ENCODE measurements at places on chromosomes 1 and 21. TPM values are rescaled to one million over a fixed set of nuclear protein-coding genes. Genes with fewer than 3 reads are reported as not detected.

DCST2 gene
- total RNA-seq = 0.34 TPM

RPE65 gene
- 0.91 TPM for total RNA-seq

DNA sequence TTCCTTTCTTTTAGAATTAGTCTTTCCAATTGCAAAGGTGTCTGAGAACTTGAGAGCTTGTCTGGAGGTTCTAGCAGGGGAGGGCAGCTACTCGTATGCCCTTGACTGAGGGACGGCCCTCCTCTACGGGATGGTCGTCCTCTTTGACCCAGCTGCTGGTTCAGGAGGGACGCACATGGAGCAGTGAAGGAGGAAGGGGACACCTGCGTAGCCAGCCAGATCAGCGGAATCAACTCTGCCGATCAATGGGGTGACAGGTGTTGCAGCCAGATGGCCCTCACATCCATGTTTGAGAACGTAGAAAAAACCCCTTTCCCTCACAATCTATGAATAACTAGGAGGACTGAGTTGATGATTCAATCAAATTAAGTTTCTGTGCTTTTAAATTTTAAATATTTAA, 15.7 kb upstream of the A3GALT2 start:
- DNase-seq = no peak

CBS gene
- 195 TPM for total RNA-seq

C1orf226 gene
- total RNA-seq = 0.89 TPM

PLCH2 gene
- 2.2 TPM for total RNA-seq

DNA sequence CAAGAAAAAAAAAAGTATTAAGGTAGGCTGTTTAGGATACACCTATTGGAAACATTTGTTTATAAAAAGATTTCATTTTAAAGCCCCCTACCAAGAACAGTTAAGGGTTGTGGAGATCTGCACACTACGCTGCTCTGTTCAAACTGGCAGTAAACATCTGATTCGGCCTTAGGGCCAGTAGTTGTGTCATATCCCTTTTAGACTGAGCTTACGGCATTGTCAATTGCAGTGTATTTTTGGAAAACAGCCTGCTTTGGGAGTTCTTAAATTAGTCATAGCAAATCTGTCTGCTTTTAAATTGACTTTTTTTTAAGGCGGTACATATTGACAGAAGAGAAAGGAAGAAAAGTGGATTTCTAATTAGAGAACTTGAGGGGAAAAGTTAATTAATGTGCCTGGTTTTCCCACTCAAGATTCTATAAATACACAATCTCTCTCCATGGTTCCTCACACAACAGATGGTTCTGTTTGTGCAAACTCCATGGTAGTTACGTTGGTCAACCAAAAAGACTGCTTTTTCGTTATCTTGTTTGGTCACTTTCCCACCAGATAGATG, 1.7 kb upstream of the ELK4 start:
- peak; percentile 52 for DNase-seq

- DNase-seq = peak; percentile 90
Measured at GRCh38 chr1:183291802-183292514, 105.9 kb downstream of the LAMC2 start.

OPRD1 gene
- total RNA-seq = 0.79 TPM

DNA sequence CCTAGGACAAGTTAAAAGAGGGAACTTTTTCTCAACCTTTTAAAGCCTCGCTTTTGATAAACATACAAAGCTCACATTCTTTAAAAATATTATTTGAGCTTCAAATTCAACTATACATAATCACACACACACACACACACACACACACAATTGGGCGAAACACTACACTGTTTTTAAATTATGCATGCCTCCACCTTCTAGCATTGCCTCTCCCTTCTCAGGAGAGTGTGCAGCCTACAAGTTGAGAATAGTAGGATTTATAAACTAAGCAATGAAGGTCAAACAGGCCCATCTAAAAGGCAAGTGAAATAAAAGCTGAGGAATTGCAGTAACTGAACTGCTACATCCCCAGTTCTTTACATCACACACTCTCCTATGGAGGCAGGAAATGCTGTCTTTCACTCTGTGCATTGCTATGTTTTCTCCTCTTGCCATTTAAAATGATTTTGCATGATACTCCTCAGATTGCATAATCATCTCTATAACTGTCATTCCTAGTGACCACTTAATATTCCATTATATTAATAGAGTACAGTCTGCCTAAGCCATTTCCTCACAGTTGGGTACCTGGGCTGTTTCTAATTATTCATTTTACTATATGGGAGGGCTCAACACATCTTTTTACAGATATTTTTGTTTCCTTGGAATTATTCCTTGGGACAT, 92.5 kb upstream of the KCNE2 start:
- DNase-seq = no peak

DNA sequence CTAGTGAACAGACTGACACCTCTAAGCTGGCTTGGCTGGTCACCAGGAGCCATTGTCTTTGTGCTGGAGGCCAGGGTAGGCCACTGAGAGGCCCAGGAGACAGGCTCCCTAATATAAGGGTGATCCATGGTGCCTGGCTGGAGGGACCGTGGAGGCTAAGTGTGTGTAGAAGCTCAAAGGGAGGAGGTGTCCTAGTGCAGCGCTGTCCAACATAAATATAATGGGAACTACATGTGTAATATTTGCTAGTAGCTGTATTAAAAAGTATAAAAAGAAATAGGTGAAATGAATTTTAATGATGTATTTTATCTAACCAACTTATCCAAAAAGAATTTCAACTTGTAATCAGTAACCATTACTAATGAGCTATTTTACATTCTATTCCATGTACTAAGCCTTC, 35.0 kb downstream of the SOX13 start:
- DNase-seq = no peak

COL16A1 gene
- total RNA-seq = 56.5 TPM

DNA sequence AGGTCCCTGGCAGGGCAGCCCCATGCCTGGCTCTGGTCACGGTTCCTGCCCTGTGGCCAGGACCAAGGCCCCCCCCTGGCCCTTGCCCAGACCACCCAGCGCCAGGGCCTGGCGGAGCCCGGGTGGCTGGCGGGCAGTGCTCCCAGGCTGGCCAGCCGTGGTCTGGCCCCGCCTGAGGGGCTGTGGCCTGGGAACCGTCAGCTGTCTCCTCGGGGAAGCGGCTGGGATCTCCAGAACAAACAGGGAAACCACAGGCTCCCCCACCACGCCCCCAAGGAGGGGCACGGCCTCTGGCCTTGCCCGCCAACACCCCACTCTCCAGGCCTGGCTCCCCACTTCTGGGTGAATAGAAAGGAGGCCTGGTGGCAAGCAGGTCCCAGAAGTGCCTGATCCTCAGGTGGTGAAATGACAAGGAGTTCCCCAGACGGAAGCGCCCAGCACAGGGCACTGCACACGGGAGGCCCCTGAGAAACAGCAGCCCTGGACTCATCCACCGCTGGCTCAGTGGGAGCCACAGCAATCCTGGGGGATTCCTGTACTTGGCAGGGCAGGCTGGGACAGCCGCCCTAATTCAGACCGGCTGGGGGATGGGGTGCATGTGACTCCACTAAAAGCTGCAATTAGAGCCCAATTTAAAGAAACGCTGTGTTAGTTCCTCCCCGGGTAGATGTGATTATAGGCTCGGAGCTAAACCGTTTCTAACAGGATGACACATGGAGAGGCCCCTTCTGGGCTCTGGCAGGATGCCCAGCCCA, 78.9 kb downstream of the RAP1GAP start:
- DNase-seq = no peak

Measured in astrocyte (in vitro differentiated cells and primary cell).